ENCODE measurements at places on chromosomes 3 and 15.

DNA sequence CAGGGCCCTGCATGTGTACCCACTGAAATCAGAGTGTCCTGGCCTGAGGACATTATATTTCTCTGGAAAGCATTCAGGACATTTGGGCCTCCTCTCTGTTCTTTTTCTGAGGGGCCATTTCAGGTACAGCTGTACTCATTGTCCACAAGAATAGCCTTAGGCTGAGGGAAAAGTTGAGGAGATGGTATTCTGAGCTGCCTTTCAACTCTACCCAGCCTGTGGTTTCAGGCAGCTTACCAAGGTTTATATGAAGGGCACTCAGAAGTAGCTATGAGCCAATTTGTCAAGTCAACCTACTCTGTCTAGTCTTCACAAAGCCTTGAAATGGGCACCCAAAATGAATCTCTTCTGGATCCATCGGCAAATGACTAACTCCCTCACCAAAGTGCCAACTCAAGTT, 9.4 kb downstream of the ATP13A4 start:
- DNase-seq, result no peak

DNA sequence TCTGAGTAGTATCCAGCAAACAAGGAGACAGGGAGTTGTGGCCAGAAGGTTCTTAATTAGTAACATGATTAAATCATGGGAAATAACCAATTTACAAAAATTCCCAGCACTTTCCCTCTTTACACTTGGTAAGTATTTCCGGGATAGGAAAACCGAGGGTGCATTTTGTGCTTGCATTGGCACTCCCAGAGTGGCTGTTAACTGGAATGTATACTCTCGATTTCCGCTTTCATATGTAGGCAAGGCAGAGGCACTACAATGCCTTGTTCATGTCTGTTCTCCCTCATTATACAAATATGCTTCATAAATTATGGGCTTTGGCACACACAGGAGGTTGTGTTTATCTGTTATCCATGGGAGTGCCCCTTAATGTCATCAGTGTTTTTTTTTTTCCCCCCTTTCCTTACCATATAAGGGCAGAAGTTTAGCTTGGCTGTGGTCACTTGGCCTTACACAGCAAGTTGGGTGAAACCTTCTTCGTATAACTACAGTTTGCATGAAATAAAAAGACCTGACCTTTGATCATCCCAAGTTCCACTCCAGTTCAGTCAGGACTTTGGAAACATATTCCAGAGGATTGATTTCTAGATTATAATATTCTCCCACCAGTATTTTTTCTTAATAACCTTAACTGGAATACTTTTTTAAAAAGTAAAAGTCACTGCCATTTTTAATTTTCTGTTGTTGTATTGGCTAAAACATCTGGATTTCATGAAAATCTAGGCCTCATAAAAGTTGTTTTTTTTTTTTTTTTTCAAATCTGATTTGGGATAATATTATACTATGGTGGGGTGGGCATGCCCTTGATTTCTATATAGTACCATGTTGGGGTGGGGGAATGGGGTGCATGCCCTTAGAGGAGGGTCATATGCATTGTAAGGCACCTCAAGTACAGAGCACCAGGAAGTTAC, 8.9 kb downstream of the TPM1 start:
- DNase-seq, result no peak

DNA sequence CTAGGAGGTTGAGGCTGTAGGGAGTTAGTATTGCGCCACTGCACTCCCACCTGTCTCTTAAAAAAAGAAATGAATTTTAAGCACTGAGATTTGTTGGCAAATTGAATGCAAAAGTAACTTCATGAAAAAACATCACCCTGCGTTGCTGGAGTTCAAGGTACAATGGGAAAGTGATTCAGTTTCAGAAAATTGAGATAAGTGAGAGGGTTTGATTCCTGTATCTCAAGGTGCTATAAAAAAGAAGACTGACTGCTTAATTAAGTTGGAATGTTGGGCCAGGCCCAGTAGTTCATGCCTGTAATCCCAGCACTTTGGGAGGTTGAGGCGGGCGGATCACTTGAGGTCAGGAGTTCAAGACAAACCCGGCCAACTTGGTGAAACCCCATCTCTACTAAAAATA, 39.1 kb downstream of the IQGAP1 start:
- DNase-seq, result no peak

GRCh38 chr3:184703657-184704056, 8.2 kb downstream of the MAGEF1 start:
- DNase-seq, result no peak

GRCh38 chr15:53446376-53446775, 313.1 kb downstream of the WDR72 start:
- DNase-seq, result no peak

DNA sequence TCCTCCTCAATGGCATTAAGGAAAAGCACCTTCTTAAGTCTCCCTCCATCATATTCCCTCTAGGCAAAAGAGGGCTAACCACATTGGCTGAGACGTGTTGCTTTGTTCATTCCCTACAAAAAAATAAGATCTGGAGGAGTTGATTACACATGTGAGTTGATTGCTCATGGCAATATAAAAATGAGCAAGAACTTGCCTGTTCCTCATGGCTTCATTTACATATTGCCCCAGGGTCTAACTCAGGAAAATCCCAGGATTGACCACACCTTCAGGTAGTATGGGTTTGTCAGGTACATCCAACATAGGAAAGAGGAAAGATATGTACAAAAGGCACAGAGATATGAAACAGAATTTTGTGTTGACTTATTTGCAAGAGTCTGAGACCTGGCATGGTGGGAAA, 35.5 kb downstream of the NFKBIZ start:
- DNase-seq, result no peak

Measured in CD4-positive, alpha-beta memory T cell (primary cell).